Common myeloid progenitor, CD34-positive (primary cell): ENCODE measurements at places on chromosomes 5 and 9.

GRCh38 chr5:108387758-108388157 lies 5.9 kb upstream of the FBXL17 start:
- no peak for DNase-seq

- peak; percentile 87 for DNase-seq
These were observed 2.8 kb downstream of the PDLIM7 start for GRCh38 chr5:177494346-177495195.

GRCh38 chr9:111909444-111909843 lies 12.8 kb downstream of the UGCG start:
- DNase-seq: no peak

DNA sequence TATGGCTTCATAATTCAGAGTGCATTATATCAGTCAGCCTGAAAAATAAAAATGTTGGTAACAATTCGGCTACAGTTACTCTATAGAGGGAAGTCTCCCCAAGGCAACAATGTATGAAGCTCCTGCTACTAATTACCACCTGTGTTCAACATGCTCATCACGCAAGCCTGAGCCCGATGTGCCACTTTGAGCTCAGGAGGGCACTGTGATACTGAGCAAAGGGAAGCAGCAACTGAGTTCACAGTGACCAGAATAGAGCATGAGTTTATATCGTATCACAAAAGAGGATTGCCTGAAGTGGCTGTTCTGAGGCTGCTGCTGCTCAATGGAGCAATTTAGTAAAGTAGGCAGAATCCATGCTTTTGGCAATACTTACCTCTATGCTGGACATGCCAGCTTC lies 202.0 kb upstream of the HAPLN1 start:
- no peak for DNase-seq

GRCh38 chr5:13673511-13673910 lies 271.0 kb downstream of the DNAH5 start:
- no peak for DNase-seq

DNA sequence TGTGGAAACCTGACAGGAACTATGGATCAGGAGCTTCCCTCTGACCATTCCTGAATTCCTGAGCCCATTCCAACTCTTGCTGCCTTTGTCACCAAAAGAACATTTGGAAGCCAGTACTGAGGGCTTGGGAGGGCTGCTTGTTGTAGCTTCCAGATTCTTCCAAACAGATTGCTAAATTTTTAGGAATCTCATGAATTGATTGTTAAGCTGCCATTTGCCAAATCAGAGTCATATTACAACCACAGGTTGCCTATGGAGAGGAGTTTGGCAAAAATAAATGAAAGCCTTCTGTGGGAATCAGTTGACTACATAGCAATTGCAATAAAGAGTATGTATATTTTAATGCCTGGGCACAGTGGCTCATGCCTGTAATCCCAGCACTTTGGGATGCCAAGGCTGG lies 39.2 kb upstream of the SLC28A3 start:
- no peak for DNase-seq
